ENCODE measurements at places on chromosomes 13 and 19.

- DNase-seq: no peak
These were observed at the start of gene FBXO27 for GRCh38 chr19:39032063-39032918. Gene FBXO27, minus strand, starts transcription at chr19:39032549. Its CDS starts 322 bp downstream, at chr19:39032227.

DNA sequence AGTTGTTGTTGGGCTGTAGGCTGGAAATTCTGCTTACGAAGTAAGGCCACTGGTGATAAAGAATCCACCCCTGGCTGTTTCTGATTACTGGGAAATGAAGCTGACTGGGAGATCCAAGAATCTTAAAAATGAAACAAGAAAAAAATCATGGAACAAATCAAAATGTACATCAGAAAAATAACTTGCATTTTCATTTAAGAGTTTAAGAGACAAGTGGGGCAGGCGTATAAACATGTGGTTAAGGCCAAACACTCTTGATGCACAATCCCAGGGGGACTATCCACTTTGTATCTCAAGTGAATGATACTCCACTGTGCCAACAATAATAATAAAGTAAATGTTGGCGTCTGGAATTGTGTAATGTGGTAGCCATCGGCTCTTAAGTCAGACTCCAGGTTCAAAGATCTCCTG, 24.6 kb downstream of the ZMYM5 start:
- DNase-seq: no peak

- no peak for DNase-seq
These were observed at the start of gene OR7D2 for GRCh38 chr19:9178901-9179300. Gene OR7D2, plus strand, starts transcription at chr19:9178979. Its CDS starts 6,803 bp downstream, at chr19:9185782.

- DNase-seq: no peak
These were observed 11.3 kb upstream of the TNFRSF19 start for GRCh38 chr13:23558675-23559536.

DNA sequence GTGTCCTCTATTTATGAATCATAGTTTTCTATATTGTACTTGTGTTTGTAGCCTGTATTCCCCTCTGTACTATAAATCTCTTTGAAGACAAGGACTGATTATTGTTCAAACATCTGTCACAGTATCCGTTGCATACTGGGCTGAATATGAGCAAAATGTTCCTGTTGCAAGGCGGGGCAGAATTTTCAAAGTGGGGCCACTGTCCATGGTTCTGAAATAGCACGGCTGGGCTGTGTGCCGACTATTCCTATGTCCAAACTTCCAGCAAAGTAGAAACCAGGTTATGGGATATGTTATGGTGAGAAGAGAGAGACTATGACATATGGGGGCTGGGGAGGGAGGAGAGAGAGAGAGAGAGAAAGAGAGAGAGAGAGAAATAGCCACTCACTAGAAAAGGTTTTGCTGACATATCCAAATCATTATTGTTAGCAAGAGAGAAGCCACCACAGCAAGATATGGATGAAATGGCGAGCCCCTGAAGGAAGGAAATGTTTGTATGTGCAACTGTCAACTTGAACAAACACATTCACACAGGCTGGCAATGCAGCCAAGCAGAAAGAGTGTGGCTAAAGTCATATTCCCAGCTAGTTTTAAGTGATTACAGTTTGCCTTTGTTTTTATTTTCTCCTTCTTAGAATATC, 107.0 kb upstream of the GPR12 start:
- no peak for DNase-seq

GRCh38 chr13:46896341-46897137, at the start of gene HTR2A:
Gene HTR2A, minus strand, starts transcription at chr13:46897053. Its CDS starts 1,147 bp downstream, at chr13:46895906.
- DNase-seq: no peak

DNA sequence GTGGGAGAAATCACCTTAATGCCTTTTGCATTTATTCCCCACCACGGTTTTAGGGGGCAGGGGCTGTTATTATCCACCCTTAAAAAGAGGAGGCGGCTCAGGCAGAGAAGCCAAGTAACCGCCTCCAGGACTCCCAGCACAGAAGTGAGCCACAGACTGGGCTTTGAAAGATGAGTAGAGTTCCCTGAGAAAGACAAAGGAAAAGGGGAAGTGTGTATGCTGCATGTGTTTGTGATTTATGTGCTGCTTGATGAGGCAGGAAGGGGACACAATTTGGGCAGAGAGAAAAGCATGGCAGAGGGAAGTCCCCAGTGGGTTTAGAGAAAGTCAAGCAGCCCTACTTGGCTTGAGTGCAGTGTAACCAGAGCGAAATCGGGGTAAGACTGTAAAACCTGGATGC, 85.0 kb downstream of the DOCK9 start:
- no peak for DNase-seq

DNA sequence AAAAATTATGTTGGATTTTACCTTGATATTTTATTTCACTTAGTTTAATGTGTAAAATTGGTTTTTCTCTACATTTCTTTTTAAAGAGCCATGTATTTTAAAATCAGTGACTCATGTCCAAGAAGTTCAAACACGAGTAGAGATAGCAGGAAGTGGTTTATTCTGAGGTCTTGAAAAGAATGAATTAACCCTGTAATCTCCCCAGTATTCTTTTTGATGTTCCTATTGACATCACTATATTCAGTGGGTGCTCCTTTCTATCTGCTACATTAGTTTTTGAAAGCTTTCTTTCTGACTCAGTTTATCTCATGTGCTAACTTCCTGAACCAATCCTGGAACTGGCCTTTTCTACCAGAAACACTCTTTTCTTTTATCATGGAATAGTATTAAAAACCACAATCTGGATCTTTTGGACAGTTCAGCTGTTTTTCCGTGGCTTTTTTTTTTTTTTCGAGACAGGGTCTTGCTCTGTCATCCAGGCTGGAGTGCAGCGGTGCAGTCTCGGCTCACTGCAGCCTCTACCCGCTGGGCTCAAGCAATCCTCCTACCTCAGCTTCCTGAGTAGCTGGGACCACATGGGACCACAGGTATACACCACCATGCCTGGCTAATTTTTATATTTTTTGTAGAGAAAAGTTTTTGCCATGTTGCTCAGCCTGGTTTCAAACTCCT, 114.9 kb downstream of the PCCA start:
- DNase-seq: no peak

DNA sequence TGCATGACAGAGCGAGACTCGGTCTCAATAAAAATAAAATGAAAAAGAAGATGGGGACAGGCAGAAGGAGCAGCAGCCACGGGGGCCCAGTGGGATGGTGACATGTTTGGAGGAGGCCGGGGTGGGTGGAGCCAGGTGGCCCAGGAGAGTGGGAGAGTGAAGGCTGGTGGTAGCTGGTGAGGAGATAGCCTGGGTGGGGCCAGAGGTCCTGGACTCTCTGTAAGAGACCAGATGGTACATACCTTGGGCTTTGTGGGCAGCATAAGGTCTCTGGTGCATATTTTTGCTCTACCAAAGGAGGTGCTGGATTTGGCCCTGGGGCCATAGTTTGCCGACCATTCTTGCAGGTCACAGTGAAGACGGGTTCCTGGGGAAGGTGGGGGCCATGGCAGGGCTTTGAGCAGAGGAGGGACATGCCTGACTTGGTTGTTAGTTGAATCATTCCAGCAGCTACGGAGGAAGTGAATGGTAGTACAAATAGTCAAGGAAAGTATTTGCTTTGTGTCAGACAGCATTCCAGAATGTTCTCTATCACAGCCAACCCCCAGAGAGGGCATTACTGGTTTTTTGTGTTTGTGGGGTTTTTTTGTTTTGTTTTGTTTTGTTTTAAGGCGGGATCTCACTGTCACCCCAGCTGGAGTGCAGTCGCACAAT, 69.1 kb downstream of the ARHGEF18 start:
- no peak for DNase-seq

DNA sequence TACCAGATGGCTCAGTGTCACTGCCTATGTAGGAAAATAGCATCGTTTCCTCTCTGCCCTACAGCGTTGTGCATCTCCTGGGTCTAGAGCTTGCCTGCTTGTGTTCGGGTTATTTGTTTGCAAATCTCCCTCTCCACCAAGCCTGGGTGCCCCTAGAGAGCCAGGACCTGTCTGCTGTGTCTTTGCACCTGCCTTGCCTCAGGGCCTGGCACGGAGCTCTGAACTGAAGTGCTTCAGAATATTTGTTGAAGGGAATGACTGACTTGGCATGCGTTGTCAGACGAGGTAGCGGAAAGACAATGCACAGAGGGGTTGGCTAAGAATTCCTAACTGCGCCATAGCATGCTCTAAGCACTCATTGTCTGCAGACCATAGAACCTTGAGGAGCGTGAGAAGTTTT, 263.4 kb downstream of the FGF9 start:
- no peak for DNase-seq

DNA sequence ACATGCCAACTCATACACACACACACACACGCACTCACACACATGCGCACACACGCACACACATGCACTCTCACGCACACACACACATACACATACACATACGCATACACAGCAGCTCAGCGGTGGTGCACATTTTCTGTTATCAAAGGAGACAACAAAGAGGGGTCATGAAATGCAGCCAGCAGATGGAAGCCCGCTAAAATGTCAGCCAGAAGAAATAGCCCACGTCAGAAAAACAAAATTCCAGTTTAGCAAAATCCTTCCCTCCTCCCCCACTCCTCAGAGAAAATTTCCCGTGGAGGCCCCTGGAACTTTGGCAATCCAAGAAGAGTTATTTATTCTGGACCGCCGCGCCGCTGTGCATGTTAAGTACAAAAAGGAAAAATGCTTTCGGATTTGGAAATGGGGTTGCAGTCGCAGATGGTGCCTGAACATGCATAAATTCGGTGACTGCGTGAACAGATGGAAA, 114.6 kb upstream of the VSTM2B start:
- DNase-seq: no peak

DNA sequence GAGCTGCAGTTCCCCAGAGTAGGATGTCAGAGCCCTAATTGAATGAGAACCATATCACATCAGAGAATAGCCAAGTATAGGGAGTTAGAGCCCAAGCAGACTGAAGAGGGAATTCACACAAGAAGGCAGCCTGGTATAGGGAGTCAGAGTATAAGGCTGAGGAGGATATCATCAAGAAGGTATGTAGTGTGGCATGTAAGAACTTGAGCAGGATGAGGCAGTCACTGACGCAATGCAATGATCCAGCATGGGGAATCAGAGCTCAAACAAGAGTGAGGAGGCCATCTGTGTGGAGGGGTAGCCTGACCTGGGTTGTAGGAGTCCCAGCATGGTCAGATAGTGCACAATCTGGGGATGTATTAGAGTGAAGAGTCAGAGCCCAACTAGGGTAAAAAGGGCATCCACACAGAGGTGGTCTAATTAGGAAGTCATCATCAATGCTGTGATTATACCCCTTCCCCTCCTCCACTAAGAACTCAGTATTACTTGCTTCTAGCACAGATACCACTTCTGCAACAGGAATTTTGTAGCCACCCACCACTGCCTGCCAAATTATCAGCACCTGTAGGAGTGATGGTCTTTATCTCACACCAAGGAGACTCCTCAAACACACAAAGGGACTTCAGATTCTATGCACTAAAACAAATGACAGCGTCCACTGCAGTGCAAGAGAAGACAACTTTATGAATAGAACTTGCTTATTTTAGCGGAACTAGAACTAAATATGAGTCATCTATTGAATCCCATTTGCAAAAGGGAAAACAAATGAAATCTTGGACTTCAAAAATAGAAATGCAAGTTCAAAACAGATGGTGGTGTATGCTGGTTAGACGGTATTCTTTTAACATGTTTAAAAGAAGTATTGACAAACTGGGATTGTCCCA, 107.2 kb downstream of the FNDC3A start:
- DNase-seq: no peak

GRCh38 chr13:98496479-98496791, 80.5 kb downstream of the STK24 start:
- DNase-seq: no peak

- DNase-seq: no peak
These were observed 201.2 kb downstream of the LHFPL6 start for GRCh38 chr13:39401756-39402155.

DNA sequence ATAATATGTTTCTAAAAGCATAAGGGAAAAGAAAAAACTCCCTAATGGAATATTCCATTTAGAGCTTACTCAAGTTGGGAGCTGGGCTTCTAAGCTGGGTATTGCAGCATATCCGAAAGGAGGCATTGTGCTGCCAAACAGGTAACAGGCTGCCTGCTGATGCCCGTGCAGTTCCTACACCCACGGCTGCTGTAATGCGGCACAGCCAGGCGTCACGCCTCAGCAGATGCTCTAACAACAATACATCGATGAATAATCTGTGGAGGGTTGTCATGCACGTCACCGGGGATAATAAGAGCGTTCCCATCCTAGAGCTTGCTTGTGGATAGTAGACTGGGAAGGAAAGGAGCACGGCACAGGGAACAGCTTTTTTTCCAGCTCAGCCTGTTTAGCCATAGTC, 1582.1 kb upstream of the SLC10A2 start:
- no peak for DNase-seq

DNA sequence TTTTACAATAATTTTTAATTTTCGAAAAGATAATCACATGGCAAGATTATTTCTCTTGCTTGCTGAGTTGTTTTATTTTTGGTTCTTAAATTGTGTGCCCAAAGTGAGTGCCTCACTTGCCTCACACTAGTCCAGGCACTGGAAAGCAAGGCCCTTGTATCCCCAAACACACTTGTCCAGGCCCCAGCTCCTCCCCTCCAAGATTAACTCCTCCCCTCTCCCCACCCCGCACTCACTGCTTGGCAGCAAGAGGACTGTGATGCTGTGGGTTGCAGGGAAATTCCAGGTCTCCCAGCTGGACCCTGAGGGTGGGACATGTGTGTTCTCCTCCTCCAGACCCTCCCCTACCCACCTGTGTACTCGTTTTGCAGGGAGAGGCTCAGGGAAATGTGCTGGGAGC, 3.9 kb downstream of the SIGLEC12 start:
- DNase-seq: no peak

DNA sequence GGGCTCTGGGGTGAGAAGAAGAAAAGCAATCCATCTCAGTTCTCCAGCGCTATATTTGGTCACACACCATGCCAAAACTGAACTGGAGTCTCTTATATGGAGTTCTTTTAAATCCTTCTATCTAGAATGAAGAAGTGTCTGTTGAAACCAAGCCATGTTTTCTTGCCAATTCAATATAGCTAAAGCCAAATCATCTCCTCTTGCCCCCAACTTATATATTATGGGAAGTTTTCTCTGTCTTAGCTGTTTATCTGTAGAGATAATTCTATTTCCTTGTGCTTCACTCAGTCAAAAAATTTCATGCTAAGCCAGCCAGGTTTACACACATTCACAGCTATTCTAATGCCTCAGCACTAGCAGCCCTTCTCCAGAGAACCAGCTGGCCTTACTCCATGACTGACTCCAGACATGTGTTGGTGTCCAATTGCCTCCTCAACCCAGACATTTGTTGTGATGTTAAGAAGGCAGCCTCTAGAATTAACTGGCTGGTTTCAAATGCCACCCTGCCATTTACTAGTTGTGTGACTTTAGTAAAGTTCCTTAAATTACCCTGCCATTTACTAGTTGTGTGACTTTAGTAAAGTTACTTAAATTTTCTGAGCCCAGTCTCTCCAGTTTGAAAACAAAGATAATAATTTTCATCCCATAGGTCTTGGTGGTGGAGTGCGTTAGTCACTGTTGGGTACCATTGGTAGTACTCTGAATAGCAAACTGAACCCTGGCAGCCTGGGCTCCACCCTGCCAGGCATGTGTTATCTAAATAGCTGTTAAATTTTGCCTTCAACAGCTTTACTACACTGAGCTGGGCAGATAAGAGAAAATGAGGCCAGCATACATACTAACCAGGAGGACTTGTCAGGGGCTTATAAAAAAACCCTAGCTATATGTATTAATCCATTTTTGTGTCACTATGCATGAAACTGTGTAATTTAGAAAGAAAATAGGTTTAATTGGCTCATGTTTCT, 525.1 kb downstream of the LMO7 start:
- DNase-seq: no peak
